ENCODE measurements at places on chromosomes 11 and 22.

DNA sequence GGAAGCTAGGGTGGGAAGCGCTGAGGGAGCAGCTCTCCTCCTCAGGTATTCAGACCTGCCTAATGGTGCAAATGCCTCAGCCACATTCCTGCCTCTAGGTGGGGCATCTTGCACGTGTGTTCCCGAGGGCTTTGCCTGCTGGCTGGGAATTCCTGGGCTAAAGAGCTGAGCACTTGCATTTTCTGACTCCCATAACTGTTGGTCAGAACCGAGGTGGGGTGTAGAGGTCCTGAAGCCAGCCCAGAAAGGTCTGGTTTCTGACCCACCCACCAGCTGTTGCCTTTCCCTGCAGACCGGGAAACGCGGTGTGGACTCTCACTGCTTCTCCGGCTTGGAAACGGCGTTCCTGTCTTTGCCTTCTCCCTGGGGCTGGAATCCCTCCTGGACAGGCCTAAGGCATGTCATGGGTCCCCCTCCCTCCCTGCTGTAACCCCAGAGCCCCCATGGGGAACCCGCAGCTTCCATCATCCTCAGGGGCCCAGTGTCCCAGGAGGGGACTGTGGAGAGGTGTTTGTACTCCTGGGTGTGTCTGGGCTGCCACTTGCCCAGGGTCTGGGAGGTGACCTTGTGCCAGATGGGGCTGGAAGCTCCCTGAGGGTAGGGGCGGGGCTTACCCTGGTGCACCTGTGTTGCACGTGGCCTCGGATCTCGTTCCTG is 24.0 kb upstream of the SMIM38 start:
- peak; percentile 4 for DNase-seq

DNA sequence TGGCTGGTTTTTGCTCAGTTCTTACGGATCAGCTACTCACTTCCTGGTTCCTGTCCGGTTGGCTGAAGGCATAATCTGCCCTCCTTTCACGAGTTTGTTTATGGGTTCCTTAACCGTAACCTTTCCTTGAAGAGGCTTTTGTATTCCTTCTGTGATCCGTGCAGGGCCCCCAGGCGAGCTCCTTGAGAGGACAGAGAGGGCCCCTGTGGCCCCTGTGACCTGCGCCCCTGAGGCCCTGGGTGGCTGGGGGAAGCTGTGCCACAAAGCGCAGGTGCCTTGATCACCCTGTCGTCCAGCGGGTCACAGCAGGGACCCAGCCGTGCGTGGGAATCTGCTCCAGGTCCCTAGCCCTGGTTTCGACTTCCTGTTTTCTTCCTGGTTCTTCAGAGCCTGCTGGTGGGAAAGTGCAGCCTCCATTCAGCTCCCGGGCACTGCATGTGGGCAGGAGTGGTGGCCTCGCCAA is 27.8 kb upstream of the FADD start:
- DNase-seq = no peak

- DNase-seq = no peak
These were observed 10.2 kb downstream of the PACS1 start for GRCh38 chr11:66080055-66080817.

- DNase-seq = peak; percentile 28
These were observed 11.5 kb downstream of the YPEL4 start for GRCh38 chr11:57638005-57638781.

DNA sequence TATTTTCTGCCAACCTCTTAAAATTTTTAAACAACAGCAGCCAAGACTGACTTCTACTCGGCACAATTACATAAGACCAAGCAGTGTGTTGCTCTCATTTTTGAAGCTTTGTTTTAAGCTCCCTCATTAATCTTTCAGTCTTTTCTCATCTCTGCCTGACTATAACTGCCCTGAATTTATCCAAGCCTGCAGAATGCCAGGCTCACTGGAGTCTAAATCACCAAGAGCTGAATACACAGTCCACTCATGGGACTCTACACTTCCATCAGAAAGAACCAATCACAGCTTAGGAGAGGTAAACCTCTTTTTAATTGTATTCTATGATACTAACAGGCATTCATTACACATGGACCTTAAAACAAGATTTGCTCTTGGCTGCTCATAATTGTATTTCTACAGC is 178.7 kb downstream of the CADM1 start:
- DNase-seq = no peak

DNA sequence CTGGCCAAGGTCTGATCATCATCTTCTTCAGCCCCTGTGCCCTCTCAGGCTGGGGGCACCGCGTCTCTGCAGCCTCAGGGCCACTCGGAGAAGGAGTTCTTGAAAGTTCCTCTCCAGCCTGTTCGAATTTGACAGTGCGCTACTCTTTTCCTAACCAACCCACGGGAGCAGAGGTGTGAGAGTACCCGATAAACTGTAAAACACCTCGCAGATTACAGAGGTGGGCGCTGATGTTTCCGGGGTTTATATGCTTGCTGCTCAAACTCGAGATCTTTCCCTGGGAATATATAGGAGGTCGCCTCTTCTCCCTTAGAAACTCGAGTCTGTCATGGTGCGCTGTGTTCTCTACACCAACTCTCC is 515 bp downstream of the CTR9 start:
- DNase-seq = no peak

DNA sequence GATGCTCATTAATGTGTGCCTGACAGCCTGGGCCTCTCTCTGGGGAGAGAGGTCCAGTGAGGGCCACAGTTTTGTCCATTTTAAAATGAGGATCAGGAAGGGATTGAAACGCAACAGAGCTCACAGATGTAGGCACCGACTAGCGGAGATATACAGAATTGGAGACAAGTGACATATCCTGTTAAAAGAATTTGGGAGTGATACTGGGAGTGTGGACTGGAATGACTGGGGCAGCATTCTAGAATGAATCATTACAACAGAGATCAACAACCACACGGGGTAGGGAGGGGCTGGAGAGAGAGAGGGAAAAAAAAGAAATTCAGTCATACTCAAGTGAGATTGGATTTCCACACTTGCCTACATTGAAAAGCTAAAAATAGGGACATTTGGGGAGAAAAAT is 2.5 kb upstream of the NCAM1 start:
- DNase-seq = no peak

DNA sequence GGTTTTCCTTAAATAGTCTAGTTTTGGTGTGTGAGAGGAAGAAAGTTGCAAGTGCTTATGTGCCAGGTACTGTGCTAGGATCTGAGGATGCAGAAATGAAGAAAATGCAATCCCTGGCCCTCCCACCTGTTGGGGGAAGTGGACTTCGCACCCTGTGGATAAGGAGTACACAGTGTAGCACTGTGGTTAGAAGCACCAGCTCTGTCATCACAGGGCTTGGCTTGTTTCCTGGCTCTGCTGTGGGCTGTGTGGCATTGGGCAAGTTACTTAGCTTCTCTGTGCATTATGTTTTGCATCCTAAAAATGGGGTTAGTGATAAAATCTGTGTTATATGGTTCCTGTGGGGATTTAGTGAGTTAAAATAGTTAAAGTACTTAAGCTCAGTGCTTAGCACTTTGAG is 68.2 kb downstream of the ENDOD1 start:
- no peak for DNase-seq

GRCh38 chr11:1421291-1421690 is 31.6 kb downstream of the BRSK2 start:
- no peak for DNase-seq

DNA sequence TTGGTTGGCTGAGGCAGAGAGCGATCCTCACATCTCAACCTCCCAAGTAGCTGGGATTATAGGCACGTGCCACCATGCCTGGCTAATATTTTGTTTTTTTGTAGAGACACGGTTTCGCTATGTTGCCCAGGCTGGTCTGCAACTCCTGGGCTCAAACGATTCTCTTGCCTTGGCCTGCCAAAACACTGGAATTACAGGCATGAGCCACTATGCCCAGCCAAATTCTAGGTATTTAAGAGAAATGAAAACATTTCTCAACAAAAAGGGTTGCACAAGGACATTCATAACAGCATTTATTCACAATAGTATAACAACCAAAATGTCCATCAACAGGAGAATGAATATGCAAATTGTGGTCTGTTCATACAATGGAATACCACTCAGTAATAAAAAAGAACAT is 31.7 kb upstream of the RBX1 start:
- no peak for DNase-seq

Data from DMS 273 treated with DMSO at 0.1 percent for 48 hours (cell line).